ENCODE measurements at places on chromosomes 7 and 10. TPM values are rescaled to one million over a fixed set of nuclear protein-coding genes. Genes with fewer than 3 reads are reported as not detected.

The CH25H gene
- 0.16 TPM for total RNA-seq

The TAS2R3 gene
- 3.9 TPM for total RNA-seq

The GALNT17 gene
- total RNA-seq: 3.3 TPM

The AP4M1 gene
- total RNA-seq: 23.3 TPM

The LFNG gene
- 9.1 TPM for total RNA-seq

The CLDN4 gene
- total RNA-seq: 3.8 TPM

The FANK1 gene
- total RNA-seq: 2.6 TPM

The CRPPA gene
- total RNA-seq: 6.0 TPM

The VGF gene
- not detected for total RNA-seq

The ORC5 gene
- total RNA-seq: 13.3 TPM

The FAM237B gene
- not detected for total RNA-seq

The DYDC2 gene
- not detected for total RNA-seq

- H3K4me1 ChIP-seq: no peaks in the 10 kb centered on the region
- no peak overlapping the region for H3K4me3 ChIP-seq
- no peaks in the 10 kb centered on the region for H3K27me3 ChIP-seq
- no peaks in the 10 kb centered on the region for H3K36me3 ChIP-seq
- H3K27ac ChIP-seq: no peak overlapping the region
These were observed 91.5 kb downstream of the KMT2C start for GRCh38 chr7:152344253-152344652.

GRCh38 chr10:22317076-22317370 is 835 bp downstream of the COMMD3 start:
- DNase-seq: no peak
- peak overlapping the region; percentile 83 for H3K4me3 ChIP-seq
- H3K36me3 ChIP-seq: no peaks in the 10 kb centered on the region
- no peaks in the 10 kb centered on the region for H3K27me3 ChIP-seq
- H3K27ac ChIP-seq: peak overlapping the region; percentile 93

- no peak for DNase-seq
- no peaks in the 10 kb centered on the region for H3K27me3 ChIP-seq
- H3K4me3 ChIP-seq: no peak overlapping the region
- H3K36me3 ChIP-seq: no peaks in the 10 kb centered on the region
- peak overlapping the region; percentile 7 for H3K27ac ChIP-seq
- H3K4me1 ChIP-seq: no peaks in the 10 kb centered on the region
These were observed 31.6 kb downstream of the IKZF1 start for GRCh38 chr7:50335795-50336754.

GRCh38 chr10:80167471-80168161 is 35.1 kb downstream of the PLAC9 start:
- H3K27ac ChIP-seq: peak overlapping the region; percentile 17
- DNase-seq: no peak
- no peaks in the 10 kb centered on the region for H3K36me3 ChIP-seq
- H3K27me3 ChIP-seq: no peaks in the 10 kb centered on the region
- no peak overlapping the region for H3K4me3 ChIP-seq

- H3K27ac ChIP-seq: no peak overlapping the region
- H3K36me3 ChIP-seq: no peaks in the 10 kb centered on the region
- H3K4me1 ChIP-seq: no peaks in the 10 kb centered on the region
- DNase-seq: peak; percentile 34
- H3K27me3 ChIP-seq: no peaks in the 10 kb centered on the region
These were observed 573.9 kb downstream of the TCERG1L start for GRCh38 chr10:130737621-130738020.

- no peaks in the 10 kb centered on the region for H3K36me3 ChIP-seq
- no peak for DNase-seq
- H3K4me1 ChIP-seq: no peaks in the 10 kb centered on the region
- no peak overlapping the region for H3K4me3 ChIP-seq
- no peaks in the 10 kb centered on the region for H3K27me3 ChIP-seq
- H3K27ac ChIP-seq: peak overlapping the region; percentile 92
These were observed 39.0 kb downstream of the ADK start for GRCh38 chr10:74189999-74190421.

- H3K27ac ChIP-seq: no peak overlapping the region
- no peaks in the 10 kb centered on the region for H3K4me1 ChIP-seq
- no peaks in the 10 kb centered on the region for H3K27me3 ChIP-seq
- DNase-seq: no peak
These were observed 152.5 kb downstream of the PLXDC2 start for GRCh38 chr10:19968745-19969144.

Data from breast epithelium (tissue), 4 donors.